ENCODE measurements at places on chromosomes 2 and 18.

DNA sequence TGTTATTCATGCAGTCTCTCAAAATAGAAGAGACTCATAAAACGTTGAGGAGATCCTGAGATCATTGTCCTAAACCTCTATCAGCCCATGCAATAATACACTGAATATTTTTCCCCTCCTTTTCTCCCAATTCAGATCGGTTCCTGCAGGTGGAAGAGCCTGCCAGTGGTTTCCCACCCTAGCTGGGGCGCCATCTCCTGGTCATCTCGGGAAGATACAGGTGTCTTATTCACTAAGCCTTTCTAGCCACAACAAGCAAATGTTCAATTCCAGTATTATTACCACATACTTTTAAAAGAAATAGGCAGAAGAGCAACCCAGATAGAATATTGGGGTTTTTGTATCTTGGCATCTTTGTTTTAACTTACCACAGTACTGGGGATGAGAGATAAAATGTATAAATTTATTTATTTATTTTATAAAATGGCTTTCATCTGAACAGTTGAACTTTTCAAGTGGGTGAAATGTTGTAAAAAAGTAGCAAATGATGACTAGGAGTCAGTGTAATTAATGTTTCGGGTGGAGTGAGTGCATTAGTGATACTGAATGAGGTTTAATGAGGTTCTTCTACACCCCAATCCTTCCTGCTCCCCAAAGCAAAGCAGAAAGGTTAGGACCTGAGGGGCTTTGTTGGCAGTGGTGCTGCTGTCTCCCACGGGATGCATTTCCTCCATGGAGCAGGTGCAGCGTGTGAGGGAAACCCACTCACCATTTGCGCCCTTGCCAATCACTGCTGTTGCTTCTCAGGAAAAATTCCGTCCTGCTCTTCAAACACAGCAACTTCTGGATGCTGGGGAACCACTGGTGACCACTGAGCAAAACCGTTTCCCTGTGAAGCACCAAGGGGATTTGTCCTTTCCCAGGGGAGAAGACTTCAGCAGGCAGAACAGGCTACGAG lies 147.1 kb upstream of the FHL2 start:
- DNase-seq = no peak

GRCh38 chr2:45004562-45005191 lies 4.6 kb downstream of the SIX2 start:
- no peak for DNase-seq

DNA sequence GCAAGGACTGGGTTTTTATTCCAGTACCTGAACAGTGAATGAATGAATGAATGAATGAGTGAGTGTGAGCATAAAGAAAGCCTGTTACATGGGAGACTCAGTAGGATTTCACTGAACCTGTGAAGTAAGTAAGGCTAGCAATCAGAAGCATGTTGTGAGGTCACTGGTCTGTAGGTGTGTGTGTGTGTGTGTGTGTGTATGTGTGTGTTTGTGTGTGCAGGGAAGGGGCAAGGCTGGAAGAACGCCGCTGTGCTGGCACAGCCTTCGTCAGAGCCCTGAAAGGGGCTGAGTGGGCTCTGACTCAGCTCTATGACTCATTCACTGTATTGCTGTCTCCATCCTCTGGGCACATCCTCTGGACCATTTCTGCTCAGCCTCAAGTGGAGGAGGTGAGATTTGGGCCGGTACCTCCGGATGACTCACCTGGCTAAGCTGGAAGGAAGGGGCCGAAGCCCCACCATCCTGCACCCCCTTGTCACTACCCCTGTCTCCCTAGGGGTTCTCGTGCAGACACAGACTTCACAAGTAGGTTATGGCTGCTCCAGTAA lies 51.4 kb upstream of the MRPL33 start:
- no peak for DNase-seq

DNA sequence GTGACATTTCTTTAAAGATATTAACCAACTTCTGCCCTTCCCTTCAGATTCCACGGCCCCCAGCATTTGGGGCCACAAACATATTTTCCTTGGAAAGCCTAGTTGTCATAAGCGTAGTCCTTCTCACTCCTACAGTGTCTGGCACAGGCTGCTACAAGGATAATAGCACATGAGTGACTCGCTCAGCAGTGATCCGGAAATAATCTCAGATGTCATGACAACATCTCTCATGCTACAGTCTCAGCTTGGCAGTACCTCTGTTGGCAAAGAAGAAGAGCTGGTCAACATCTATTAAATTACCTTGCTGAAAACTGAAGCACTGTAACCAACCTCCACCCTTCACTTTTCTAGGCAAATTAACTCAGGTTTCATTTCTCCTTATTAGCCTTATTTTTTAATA lies 351.7 kb downstream of the RAD51AP2 start:
- DNase-seq = no peak

- DNase-seq = no peak
Measured at GRCh38 chr2:181807526-181807925, 84.0 kb upstream of the ITPRID2 start.

DNA sequence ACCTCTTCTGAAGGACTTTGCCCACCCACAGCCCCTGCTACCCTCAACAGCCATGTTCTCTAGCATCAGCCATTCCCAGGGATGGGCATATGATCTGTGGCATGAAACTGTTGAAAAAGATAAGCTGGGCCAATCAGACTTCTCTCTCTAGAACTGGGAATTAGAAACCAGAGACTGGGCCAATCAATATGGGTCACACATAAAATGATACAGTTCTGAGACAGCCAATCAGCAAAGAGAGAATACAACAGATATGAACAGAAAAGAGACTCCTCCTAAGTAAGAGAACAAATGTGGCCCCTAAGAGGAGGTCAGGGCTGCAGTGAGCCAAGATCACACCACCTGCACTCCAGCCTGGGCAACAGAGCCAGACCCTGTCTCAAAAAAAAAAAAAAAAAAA lies 2.1 kb downstream of the KIDINS220 start:
- no peak for DNase-seq

- DNase-seq = no peak
Measured at GRCh38 chr2:113979191-113980128, 89.6 kb downstream of the ACTR3 start.

GRCh38 chr2:124138076-124138475 lies 113.0 kb downstream of the CNTNAP5 start:
- DNase-seq = no peak

DNA sequence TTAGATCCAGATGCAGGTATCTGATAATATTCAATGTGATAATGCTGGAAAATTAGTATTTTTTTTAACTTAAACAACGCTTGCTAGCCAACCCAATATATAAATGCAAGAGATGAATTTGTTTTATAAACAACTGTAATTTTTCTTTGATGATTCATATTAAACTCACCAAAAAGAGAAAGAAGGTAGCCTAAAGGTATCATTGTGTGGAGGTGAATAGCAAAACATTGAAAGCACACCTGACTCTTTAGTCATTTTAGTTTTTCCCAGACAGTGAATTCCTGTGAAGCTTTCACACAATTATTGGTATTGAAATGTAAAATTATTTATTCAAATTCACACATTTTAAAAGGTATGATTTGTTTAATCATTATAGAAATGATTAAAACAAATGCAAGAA lies 424.0 kb downstream of the NR4A2 start:
- no peak for DNase-seq

DNA sequence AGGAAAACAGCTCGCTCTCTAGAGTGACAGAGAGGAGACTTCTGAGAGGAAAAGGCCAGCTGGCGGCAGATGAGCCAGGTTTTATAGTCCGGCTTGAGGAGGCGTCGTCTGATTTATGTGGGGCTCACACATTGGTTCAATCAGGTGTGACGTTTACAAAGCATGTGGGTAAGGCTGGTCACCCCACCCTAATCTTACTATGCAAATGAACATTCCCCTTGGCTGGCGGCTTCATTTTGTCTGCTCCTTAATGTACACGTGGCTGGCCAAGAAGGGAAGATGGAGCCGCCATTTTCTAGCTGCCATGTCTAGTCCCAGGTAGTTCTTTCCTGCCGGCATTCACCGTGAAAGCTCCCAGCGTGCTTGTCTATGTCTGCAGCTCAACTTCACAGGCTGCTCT lies 299.1 kb upstream of the SPRED2 start:
- DNase-seq = no peak

DNA sequence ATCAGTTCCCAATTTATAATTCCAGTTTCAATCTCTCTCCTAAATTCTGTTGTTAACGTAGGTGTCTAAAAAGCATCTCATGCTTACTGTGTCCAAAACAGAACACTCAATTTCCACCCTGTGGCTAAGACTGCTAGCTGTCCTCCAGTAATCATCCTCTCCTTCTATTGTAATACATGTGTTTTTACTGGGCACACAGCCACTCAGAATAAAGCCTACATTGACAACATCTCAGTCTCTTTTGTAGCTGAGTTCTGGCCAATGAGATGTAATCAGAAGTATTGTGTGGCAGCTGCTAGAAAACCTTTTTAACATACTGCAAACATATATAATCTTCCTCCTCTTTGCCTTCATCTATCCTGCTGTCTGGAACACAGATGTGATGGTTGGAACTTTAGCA lies 29.4 kb upstream of the TSPYL6 start:
- DNase-seq = no peak

DNA sequence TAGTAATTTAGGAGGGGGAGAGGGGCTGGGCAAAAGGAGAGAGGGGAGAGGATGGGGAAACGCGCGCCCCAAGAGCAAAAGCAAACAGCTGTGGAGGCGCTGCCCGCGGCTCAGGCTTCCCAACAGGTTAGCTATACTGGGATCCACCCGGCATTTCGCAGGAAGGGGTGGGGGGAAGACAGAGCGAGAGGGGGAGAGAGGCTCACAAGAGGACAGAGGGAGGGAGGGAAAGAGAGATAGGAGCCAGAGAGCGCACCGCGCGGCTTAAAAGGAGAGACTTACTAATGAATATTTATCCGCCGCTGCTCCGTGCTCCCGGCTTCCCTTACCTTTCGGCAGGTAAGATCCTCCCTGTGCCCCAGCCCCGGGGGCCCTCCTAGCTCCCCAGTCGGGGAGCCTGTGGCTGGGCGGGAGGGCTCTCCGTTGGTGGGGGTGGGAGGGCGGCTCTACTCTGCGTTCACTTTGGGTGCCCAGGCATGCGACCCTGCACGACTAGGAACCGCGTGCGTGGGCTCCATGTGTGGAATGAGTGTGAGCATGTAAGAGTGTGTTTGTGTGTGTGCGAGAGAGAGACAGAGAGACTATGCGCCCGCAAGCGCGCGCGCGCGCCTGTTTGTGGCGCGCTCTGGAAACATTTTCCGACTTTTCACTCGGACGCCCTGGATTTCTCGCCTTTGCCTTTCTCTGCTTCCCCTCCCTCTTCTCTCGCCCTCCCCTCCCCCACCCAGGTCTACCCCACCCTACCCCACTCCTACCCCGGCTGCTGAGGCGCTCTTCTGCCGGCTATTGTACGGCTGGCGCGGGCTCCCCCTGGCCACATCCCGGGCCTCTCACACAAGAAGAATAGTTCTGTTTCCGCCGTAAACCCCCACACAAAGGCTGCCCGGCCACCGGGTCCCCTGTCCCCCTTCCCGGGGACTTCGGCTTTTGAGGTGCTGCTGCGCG lies 7.2 kb upstream of the SIX3 start:
- DNase-seq = no peak

DNA sequence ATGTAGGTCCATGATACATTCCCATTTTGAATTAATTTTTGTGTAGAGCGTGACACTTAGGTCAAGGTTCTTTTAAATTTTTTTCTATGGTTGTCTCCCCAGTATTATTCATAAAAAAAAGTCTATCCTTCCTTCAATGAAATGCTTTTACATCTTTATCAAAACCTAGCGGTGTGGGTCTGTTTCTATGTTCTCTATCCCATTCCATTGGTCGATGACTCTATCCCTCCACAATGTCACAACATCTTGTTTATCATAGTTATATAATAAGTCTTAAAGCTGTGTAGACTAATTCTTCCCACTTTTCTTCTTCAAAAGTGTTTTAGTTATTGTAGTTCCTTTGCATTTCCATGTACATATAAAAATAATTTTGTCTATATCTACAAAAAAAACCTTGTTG lies 47.2 kb upstream of the GPR17 start:
- DNase-seq = no peak

DNA sequence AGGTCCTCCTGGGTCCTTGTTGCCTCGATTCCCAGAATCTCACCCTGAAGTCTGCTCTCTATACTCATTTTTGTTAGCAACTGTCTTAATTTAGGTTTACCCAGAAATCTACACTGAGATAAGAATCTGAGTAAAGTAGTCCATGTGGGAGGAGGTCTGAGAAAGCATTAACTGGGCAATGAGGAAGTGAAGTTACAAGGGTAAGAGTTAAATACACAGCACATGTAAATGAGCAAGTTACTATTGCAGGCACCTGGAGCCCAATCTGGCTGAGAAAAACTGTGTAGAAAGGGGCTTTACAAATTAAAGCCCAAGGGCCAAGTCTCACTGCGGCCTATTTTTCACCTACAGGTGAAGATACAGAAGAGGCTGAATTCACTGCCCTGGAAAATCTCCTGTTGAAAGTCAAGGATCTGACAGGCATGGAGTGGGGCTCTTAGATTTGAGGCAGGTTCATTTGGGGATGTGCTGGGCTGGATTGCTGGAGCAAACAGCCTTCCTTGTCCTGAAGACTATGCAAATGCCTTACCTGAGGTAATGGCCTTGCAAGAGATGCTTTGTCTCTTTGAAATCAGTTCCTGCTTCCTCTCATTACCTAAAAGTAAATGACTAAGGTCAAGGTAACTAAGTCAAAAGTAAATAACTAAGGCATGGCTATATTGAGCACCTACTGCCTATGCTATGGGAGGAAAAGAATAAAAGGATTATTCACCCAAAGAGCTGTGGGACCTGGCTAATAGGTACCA lies 84.4 kb upstream of the DYNAP start:
- no peak for DNase-seq

GRCh38 chr18:543447-544078 lies 36.6 kb upstream of the CETN1 start:
- no peak for DNase-seq

DNA sequence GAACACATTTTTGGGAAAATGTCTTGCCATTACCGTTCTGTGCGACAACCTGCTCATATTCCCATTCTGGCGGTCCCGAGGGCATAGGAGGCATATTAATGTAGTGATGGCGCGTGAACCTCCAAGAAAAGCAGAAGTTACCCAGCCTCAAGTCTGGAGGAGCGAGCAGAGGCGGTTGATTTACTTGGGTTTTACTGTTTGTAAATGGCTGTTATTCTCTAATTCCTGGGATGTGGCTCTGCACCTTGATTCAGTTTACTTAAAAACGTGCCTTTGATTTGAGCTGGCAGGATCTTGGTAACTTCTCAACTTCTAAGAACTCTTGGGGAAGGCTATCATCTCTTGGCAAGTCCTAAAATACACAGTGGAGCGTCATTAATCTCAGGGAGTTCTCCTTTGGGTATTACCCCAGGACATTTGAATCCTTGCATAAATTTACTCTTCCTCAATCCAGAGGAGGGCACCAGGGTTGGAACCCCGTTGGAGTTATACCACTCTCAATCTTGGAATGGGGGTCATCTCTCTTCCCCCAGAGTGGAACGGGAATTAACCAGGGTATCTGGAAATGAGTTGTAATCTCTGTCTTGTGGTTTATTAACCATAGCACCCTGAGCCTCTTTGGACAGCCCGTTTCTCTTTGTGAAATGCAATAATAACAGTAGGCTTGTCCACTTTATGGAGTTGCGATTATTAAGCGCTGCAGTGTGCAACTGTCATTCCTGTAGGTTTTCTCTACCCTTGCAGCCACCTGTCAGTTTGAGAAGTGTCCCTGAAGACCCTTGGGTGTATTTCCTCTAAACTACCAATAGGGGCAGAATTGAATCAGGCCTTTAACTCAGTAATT lies 2.1 kb downstream of the HK2 start:
- DNase-seq = no peak
